ENCODE measurements at places on chromosomes 12 and 14. TPM values are rescaled to one million over a fixed set of nuclear protein-coding genes. Genes with fewer than 3 reads are reported as not detected.

The EMC9 gene
- 38.5 TPM for total RNA-seq

The MED13L gene
- 42.8 TPM for total RNA-seq

The SRRM4 gene
- not detected for total RNA-seq

The CCDC196 gene
- not detected for total RNA-seq

The OTX2 gene
- not detected for total RNA-seq

The MIP gene
- not detected for total RNA-seq

The IPO8 gene
- 51.1 TPM for total RNA-seq

The LMNTD1 gene
- total RNA-seq, result not detected

The TAS2R30 gene
- 1.0 TPM for total RNA-seq

The CHPT1 gene
- total RNA-seq, result 29.8 TPM

The VDR gene
- 106 TPM for total RNA-seq

The SERPINA9 gene
- not detected for total RNA-seq

The MYO1A gene
- total RNA-seq, result 2.0 TPM

The DEPDC4 gene
- total RNA-seq, result 1.2 TPM

The CLEC4D gene
- not detected for total RNA-seq

The RASSF8 gene
- 0.46 TPM for total RNA-seq

The RHOJ gene
- not detected for total RNA-seq
